ENCODE measurements at places on chromosomes 2 and 18. TPM values are rescaled to one million over a fixed set of nuclear protein-coding genes. Genes with fewer than 3 reads are reported as not detected.

TCF23 gene
- not detected for total RNA-seq

RNU2-63P gene
- total RNA-seq, result not detected

IDH1 gene
- total RNA-seq, result 85.9 TPM

SPHKAP gene
- total RNA-seq, result not detected

LYG2 gene
- not detected for total RNA-seq

SCG2 gene
- total RNA-seq, result not detected

RESP18 gene
- total RNA-seq, result not detected

UGT1A5 gene
- 3.1 TPM for total RNA-seq

Measured in HT-29 (cell line).